Stimulated activated CD8-positive, alpha-beta memory T cell treated with anti-CD3 and anti-CD28 coated beads, Interleukin-15, amount 100 ng/mL, for 4 hours (primary cell): ENCODE measurements at places on chromosomes 5 and 9.

GRCh38 chr5:125525356-125525755 is 778.9 kb upstream of the ZNF608 start:
- DNase-seq: no peak

GRCh38 chr9:71306134-71306533 is 184.7 kb upstream of the TRPM3 start:
- no peak for DNase-seq

GRCh38 chr5:168479166-168479565 is 7.1 kb upstream of the RARS1 start:
- no peak for DNase-seq

- no peak for DNase-seq
Observed at GRCh38 chr9:135123773-135124134, 36.3 kb downstream of the OLFM1 start.
